ENCODE measurements at places on chromosomes 7 and 10.

DNA sequence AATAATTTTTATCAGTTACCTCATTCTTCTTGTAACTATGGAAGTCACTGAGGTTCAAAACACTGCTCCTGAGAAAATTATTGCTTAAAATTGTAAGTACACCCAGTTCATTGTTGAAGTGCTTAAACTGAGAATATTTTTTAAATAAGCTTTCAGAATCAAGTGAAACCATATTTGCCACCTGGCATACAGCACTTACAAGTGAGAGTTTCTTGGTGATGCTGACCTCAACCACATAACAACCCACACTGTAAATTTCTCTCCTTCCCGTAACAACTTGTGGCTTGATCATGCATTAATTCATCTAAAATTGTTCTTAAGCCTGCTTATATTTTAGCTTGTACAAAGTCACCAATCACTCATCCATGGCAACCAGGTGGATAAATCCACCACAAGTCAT, 34.0 kb downstream of the IMMP2L start:
- no peak for DNase-seq

DNA sequence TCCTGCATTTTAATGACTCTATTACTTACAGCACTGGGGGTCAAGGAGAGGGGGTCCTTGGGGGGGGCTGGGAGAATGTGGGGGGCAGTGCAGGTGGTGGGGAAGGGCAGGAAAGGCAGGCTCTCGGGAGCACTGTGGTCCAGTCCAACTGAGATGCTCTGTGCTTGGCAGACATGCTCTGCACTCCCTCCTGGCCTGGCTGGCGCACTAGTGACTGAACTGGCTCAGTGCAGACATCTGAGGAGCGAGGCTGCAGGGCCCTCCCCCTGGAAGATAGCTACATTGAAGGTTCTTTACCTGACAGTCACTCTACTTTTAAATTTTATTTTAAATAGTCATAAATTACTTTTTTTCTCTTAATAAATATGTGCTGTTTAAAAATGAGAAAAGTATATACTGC, 105.7 kb downstream of the NEURL1 start:
- no peak for DNase-seq

- DNase-seq: no peak
Measured at GRCh38 chr7:37831244-37831643, 17.2 kb upstream of the NME8 start.

- DNase-seq: no peak
Measured at GRCh38 chr10:104349623-104350126, 4.0 kb upstream of the CFAP58 start.

DNA sequence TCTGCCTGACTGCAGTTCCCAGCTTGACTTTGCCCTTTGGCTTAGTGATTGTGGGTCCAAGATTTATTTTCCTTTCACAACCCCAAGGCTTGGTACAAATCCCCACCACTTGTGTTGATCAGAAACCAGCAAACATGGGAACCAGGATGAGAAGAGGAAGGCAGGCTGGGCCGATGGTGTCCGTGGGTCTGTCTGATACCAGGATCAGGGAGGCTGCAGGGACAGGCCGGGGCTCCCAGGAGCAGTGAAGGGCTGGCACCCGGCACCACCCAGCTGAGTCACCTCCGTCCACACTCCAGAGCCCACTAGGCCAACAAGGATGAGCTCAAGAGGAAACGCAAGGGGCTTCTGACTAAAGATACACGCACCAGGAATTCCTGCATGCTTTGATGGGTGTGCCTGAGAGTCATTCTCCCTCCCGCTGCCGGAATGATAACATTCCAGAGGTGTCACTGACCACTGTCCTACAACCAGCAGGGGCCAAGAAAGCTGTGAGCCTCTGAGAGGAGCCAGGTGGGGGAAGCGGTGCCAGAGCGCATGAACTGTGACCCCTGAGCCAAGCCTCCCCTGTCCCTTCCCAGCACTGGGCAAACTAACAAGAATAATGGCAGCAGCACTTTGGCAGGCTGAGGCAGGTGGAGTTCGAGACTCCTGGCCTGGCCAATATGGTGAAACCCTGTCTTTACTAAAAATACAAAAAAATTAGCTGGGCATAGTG, 29.2 kb upstream of the PROSER2 start:
- DNase-seq: no peak

DNA sequence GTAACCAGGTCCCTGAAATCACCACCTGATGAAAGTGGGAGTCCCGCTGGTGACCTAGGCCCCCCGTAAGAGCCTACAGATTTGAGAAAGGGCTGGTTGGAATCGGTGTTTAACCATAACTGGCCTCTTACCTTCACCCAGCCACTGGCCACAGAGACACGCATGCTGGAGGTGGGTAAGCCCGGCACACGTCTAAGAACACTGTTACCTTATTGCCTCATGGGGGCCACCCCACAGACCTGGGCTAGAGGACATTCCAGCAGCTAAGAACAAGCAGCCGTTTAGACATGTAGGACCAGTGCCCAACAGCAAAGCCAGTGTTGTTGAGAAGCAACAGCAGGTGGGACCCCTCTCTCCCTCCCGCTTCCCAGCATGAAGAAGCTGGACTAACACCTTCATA, 2.5 kb upstream of the GDF2 start:
- no peak for DNase-seq

DNA sequence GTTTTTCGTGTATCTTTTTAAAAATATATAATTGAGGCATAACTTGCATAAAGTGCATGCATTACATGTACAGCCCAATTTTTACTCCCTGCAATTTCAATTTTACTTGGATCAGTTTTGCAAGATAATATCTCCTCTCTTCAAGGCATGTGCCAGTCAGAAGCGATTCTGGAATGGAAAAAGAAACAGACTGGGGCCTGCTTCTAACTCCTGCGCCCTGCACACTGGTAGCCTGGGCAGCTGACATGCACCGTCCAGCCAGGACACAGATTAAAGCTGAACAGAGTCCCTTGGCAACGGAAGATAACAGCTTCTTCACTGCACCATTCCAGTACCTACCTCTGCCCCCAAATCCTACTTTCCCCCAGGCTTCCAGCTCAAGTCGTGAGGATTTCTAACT, 182.1 kb downstream of the FAM107B start:
- no peak for DNase-seq

GRCh38 chr7:1236831-1237701, 4.4 kb downstream of the UNCX start:
- no peak for DNase-seq

DNA sequence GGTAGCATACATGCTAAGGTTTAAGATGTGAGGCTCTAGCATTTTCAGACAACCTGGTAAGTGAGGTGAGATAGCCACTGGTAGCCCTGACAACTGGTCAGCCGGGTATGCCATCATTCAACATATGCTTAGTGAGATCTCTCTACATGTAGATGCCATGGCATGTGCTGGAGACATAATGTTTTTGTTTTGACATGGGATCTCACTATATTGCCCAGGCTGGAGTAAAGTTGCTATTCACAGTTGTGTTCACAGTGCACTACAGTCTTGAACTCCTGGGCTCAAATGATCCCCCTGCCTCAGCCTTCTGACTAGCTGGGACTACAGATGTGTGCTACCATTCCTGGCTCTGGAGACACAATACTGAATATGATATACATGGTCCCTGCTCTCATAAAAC, 437.3 kb downstream of the SORCS1 start:
- DNase-seq: no peak

DNA sequence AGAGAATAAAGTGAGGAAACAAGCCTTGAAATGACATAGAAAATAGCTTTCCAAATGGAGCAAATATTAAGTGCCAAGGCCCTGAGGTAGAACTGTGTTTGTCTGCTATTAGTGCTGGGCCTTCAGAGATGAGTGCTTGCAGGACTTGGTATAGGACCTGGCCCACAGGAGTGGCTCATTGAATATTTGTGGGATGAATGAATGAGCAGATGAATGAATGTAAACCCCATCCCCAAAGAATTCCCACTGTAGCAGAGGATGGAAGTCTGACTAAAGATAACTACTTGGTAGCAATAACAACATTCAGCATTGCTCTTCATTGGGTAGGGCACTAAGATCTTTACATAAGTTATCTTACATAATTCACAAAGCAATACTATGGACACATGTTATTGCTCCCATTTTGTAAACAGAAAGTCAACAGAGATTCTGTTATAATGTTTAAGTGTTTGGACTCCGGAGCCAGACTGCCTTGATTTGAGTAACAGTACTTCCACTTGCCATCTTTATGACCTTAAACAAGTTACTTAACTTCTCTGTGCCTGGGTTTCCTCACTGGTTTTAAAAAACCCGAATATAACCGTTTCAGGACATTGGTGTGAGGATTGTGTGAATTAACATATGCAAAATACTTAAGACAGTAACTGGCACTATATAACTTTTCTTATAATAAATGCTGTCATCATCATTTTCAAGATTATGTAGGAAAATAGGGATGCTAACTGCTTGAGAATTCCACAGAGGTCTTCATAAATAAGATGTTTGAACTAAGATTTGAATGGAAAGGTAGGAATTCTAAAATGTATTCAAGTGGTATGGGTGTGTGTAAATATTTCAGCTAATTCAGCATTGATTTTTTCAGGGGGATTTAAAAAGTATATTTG, 141.9 kb downstream of the PRKG1 start:
- no peak for DNase-seq

- DNase-seq: no peak
Measured at GRCh38 chr7:101140746-101141382, 13.4 kb upstream of the AP1S1 start.

DNA sequence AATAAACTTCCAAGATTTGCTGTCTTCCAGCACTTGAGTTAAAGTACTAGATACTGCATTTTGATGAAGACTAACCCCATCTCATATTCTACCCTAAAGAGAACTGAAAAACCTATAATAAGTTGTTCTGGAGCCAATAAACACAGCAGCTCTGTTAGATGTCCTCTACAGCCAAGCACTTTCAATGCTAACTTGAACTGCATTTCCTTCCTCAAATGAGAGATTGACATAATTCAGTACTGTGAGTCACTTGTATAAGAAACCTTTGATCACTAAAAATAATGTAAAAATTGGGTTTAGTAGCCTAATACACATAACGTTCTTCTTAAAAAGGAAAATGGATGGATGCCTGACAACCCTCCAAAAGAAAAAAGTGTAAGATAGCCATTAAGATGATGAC, 81.3 kb downstream of the ITGB8 start:
- DNase-seq: no peak

DNA sequence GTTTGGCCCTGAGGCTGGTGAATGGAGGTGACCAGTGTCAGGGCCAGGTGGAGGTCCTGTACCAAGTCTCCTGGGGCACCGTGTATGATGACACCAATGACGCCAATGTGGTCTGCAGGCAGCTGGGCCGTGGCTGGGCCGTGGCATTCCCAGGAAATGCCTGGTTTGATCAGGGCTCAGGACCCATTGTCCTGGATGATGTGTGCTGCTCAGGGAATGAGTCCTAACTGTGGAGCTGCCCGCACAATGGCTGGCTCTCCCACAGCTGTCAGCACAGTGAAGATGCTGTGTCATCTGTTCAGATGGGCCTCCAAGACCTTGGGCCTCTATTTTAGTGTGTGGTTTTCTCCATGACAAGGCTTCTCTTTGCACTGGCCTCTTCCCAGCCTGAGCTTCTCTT, 64.0 kb downstream of the DMBT1 start:
- DNase-seq: no peak

DNA sequence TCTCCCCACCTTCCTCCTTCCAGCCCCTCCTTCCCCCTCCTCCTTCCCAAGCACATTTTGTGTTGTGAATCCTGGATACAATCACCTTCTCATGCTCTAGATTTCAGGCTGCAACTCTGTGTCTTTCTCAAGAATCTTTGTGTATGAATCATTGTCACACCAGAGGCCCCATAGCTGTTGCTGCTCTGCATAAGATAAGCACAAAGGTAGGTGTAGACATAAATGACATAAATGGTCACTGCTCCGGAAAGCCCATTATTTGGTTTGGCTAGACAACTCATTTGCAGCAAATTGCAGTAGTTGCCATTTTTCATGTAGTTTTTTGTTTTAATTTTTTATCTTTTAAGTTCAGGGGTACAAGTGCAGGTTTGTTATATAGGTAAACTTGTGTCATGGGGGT, 216.3 kb upstream of the NRP1 start:
- no peak for DNase-seq

GRCh38 chr10:79995979-79996634, 47.2 kb upstream of the SFTPD start:
- no peak for DNase-seq

GRCh38 chr7:102146122-102146521, 140.5 kb upstream of the SH2B2 start:
- no peak for DNase-seq

GRCh38 chr7:134931487-134931886, 54.8 kb upstream of the AGBL3 start:
- DNase-seq: no peak

GRCh38 chr7:96004578-96004977, 232.2 kb downstream of the DYNC1I1 start:
- DNase-seq: no peak

Data from SHP77 treated with DMSO at 0.1 percent for 48 hours (cell line).